ENCODE measurements at places on chromosomes 16 and 17. TPM values are rescaled to one million over a fixed set of nuclear protein-coding genes. Genes with fewer than 3 reads are reported as not detected.

Gene ADCY9
- total RNA-seq = 5.3 TPM

DNA sequence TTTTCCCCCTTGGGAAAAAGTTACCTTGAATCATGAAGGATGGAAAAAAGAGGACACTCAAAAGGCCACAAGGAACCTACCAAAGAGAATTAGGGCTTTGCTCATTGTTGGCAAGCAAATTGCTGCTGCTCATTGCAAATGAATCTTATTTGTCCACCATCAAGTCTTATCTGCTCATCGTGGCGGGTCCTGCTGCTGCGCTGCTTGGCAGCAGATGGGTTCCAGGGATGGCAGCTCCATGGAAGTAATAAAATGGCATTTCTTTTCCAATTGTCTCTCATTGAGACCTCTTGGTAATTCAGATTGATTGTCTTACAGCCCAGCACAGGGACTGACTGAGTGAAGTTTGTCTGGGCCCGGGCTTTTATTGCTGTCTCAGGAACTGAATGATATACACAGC lies 118.7 kb downstream of the MRM1 start:
- DNase-seq = no peak

Gene EFCAB5
- 0.27 TPM for total RNA-seq

Gene UTS2R
- not detected for total RNA-seq

GRCh38 chr16:7579454-7579853 lies 246.8 kb downstream of the RBFOX1 start:
- DNase-seq = no peak

Gene TSPOAP1
- 11.8 TPM for total RNA-seq

DNA sequence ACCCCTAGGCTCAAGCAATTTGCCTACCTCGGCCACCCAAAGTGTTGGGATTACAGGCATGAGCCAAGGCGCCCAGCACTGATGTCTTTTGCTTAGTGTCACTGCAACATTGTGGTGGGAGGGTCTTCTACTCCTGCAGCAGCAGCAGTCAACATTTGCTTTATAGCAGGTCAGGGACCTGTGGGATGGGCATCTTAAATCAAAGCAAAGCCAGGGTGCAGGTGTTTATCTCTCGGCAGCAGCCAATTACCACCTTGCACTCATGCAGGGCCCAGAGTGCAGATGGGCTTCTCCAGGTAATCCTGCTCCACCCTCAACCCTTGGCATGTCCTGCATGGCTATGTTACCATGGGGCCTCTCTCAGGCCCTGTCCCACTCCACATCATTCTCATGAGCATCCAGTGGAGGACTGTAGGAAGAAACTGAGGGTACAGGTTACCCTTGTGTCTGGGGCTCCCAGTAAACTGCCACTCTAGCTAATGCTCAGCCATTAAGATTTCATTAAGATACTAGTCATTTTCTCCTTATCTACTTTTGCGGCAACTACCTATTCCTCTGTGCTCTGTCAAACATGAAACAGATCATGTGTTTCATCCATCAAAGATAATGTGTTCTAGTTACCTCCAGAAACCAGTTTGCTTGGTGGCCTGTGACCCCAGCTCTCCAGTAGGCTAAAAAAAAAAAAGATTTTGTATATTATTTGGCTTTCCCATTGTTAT lies 16.8 kb downstream of the ADGRG5 start:
- no peak for DNase-seq

- no peak for DNase-seq
These were observed 4.2 kb downstream of the STAC2 start for GRCh38 chr17:39221572-39221971.

- DNase-seq = no peak
These were observed 744.4 kb upstream of the EEF2KMT start for GRCh38 chr16:5841974-5842373.

- no peak for DNase-seq
These were observed 54.4 kb upstream of the ICAM2 start for GRCh38 chr17:64074704-64075426.

- DNase-seq = no peak
These were observed 11.4 kb downstream of the CIITA start for GRCh38 chr16:10888320-10888937.

- DNase-seq = no peak
These were observed 81.8 kb upstream of the TBC1D3K start for GRCh38 chr17:37842401-37842800.

Gene GSG1L
- total RNA-seq = not detected

DNA sequence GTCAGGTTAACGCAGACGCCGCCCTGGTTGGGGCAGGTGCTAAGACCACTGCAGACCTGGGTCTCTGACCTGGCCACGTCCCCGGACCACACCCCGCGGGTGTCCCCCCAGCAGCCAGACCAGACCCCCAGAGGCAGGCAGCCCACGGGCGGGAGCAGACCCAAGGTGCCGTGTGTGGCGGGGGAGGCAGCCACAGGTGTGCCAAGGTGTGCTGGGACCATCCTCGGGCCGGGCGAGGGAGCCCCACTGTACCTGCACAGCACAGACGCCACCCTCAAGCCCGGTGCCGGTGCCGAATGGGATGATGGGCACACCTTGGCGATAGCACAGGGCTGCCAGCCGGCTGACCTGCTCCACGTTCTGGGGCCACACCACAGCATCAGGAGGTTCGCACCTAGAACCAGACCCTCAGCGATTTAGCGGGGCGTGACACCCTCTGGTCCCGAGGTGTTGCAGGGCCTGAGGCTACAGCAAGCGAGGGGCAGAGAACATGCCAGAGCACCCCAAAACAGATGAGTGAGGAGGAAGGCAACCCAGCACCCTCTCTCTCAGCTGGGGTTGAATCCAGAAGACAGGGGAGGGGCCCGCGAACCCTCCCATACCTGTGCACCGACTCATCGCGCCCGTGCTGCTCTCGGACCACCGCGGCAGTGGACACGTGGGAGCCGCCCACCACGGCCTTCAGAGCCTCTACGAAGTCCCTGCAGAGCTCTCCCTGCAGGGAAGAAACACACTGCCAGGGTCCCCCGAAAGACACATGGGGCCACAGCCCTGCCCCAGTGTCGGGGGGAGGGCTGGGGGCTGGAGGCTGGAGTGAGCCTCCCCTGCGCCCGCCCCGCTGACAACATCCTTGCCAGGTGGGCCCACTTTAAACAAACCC lies 1.4 kb downstream of the LDHD start:
- no peak for DNase-seq

All from activated CD4-positive, alpha-beta T cell treated with anti-CD3 and anti-CD28 coated beads for 36 hours (primary cell).